Activated CD4-positive, alpha-beta T cell treated with anti-CD3 and anti-CD28 coated beads, Interleukin-10, Interleukin-2, amounts not matched to agents 100 ng/mL and 50 ng/mL, durations not matched to agents 16 hours and 8 hours (primary cell): ENCODE measurements at places on chromosomes 11 and 22.

DNA sequence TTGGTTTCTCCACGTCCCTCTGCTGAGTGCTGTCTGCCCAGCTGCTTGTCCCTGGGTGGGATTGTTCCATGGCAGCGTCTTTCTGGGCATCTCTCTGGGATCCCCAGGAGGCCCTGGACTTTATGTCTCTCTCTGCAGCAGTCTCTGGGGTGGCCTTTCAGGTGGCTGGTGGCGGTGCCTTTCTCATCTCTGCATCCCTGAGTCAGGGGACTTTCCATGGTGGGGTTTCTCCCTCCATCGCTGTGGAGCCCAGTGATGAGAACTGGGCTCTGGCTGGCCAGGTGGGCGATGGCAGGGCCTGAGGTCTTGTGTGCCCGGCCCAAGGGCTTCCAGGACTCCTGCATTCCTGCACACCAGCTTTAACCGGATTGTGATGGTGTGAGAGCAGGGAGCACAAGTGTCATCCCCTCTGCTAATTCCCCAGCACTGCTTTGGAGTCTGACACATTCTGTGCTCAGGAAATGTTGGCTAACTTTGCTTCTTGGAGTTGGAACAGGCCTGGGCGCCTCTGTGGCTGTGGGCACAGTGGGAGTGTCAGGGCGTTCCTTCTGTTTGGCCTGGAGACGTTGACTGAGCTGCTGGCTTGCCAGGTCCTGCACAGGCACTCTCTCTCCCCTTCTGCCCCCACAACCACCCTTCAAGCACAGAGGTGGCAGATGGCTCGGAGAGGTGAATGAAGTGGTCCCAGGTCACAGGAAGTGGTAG lies 27.9 kb downstream of the FAM83F start:
- no peak for DNase-seq

GRCh38 chr11:5277807-5278382 lies 8.2 kb upstream of the HBE1 start:
- peak; percentile 12 for DNase-seq

GRCh38 chr11:1827095-1827813 lies 7.5 kb upstream of the SYT8 start:
- no peak for DNase-seq

GRCh38 chr11:119210050-119210449 lies 3.9 kb downstream of the CBL start:
- no peak for DNase-seq

DNA sequence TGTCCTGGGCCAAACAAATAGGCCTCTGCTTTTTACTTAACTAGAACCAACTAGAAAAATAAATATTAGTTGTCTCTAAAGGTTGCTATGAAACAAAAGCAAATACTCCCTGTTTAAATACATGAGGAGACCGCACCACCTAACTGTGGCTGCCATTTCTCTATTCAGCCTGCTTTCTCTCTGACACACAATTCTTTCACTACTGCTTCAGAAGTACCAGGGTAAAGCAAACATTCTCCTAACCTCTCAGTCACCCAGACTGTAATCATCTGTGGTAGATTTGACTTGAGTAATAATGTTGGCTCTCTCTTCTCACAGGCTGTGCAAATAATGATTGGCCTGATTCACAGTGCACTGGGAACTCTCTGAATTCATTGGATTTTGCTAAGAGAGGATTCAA lies 41.0 kb upstream of the MS4A8 start:
- DNase-seq: no peak

- DNase-seq: peak; percentile 57
Observed at GRCh38 chr11:121236115-121237001, 56.2 kb upstream of the SC5D start.

- DNase-seq: no peak
Observed at GRCh38 chr11:134565343-134565891, 153.4 kb upstream of the B3GAT1 start.

DNA sequence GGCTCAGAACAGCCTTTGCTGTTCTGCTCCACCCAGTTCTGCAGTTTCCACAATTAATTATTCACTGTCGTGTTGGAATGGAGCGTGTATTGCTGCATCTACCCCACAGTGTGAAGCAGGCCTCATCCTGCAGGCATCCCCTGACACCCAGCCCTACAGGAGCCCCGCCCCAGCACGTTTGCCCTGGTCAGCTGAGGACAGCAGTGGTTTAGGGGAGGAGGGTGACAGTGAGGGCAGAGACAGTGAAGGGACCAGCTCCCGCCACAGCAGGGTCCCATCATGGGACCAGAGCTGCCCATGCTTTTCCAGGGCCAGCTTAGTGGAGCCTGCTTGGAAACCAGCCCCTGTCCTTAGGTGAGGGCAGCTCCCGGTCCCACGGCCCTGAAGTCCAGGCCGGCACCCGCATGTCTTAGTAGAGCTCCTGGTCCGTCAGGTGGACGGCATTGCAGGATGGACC lies 273.0 kb downstream of the TBC1D22A start:
- DNase-seq: no peak

GRCh38 chr11:100888836-100889235 lies 201.7 kb downstream of the ARHGAP42 start:
- no peak for DNase-seq

DNA sequence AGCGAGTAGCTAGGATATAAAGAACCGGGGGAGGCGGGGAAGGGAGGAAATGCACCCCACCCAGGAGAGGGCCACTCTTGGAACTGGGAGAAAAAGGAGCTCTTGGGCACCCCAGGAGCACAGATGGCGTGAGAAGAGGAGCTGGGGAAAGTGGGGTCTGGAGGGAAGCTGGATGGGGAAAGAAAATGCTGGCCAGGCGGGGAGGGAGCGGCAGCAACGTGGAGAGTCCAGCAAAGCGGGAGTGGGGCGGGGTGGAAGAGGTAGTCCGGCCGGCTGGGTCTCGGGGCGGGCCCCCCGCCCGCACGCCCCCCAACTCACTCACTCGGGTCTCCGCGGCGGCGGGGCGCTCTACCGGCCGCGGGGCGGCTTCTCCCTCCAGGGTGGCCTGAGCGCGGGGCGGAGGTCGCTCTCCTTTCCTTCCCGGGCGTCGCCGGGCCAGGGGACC lies 522 bp downstream of the TOB2 start:
- DNase-seq: peak; percentile 7

DNA sequence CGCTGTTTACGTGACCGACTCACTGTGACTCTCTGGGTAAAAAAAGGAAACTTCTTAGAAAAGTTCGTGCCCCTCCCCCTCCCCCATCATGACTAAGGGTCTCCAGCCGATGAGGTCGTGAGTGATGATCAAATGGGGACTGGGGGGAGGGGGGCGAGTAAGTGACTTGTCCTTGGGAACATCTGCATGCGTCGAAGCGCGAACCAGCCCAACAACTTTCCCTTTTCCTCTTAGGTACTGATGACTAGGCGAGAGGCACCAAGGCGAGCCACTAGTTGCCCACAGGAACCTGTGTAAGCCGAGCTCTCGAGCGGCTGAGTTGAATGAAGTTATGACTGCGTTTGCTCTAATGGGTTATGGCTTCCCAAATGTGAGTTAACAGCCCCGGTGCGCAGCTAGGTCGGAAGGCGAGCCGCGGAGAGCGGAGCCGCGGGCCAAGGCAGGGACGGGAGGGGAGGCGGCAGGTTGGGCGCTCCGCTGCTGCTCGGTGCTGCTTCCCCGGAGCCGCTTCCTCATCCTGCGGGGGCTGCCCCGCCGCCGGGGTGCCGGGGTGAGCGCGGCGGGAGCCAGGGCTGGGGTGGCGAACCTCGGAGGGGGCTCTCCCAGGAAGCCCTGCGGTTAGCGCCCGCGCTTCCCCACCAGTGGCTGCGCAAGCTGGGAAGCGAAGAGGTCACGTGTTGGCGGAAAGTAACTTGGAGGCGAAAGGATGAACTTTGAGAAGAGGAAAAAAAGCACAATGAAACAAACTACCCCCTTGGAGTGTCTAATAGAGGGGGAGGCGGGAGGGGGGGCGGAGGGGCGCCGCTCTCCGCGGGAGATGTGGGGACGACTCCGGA lies 22.1 kb upstream of the BDNF start:
- peak; percentile 16 for DNase-seq

DNA sequence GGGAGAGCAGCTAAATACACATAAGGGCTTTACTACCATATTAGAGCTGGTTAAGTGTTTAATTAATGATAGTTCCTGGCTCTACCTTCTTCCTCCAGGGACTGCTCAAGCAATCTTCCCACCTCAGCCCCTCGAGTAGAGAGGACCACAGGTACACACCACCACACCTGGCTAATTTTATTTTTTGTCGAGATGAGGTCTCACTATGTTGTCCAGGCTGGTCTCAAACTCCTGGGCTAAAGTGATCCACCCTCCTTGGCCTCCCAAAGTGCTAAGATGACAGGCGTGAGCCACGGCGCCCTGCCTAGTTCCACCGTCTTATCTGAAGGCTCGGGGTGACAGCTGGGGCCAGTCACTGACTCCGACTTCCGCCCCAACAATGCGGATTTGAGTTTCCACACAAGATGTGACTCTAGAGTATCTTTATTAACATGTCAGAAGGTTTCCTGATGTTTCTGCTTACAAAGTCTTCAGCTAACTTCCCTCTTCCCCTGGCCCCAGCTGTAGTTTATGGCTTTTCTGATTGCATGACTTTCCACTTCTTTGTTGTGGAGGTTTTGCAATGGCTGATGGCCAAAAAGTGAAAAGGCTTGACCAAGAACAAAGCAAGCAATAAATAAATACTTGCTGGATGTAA lies 16.8 kb downstream of the TPST2 start:
- no peak for DNase-seq

GRCh38 chr11:34318111-34319037 lies 39.4 kb downstream of the ABTB2 start:
- no peak for DNase-seq

- peak; percentile 35 for DNase-seq
Observed at GRCh38 chr22:37472418-37473006, 13.7 kb downstream of the MFNG start.

GRCh38 chr11:2168286-2169004 lies 3.2 kb downstream of the TH start:
- DNase-seq: no peak

DNA sequence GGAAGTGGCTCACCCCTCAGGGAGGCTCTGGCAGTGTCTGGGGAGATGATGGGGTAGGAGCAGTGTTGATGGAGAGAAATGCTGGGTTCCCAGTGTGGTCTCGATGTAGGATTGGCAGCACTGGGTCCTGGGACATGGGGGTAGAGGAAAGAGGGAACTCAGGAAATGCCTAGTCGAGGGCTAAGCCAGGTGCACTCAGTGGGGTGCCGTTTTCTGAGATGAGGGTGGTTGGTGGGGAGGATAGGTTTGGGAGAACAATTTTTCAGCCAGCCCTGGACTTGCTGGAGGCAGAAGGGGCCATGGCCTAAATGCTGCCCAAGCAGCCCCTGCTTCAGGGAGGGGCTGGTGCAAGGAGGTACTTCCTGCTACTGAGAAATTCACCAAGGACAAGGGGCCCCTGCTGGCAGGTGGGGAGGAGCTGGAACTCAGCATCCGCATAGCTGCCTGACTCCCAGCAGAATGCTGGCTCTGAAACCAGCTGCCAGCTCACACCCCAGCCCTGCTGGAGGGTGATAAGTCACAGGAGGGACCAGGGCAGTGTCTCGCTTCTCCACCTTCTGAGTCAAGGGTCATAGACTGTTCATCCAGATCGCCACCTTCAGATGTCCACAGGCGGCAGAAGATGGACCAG lies 6.0 kb downstream of the CCDC157 start:
- no peak for DNase-seq

DNA sequence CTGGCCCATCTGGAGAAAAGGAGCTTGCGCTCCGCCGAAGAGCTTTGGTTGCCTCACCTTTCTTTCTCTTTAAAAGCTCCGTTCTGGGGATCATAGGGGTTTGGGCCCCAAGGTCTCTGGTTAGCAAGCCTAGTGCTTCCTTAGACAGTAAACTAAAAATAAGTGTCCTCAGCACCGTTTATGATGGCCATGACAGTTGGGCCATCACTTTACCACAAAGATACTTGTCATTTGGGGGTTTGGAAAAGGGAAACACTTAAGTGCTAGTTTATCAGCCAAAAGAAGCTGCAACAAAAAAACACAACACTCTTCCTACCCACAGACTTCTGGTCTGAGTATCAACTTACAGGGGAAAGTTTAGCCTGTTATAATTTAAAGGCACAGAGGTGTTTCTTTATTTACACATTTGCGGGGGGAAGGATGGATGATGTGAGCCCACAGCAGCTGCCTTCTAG lies 88.4 kb upstream of the CD44 start:
- no peak for DNase-seq
